ENCODE measurements at places on chromosomes 12 and 14. TPM values are rescaled to one million over a fixed set of nuclear protein-coding genes. Genes with fewer than 3 reads are reported as not detected.

LUM gene
- 115 TPM for total RNA-seq

DHRS1 gene
- total RNA-seq, result 29.0 TPM

LBHD2 gene
- not detected for total RNA-seq

PMCH gene
- total RNA-seq, result 0.30 TPM

CMKLR1 gene
- total RNA-seq, result 5.4 TPM

MDM1 gene
- 7.5 TPM for total RNA-seq

MTRFR gene
- 8.3 TPM for total RNA-seq

SRRM4 gene
- total RNA-seq, result not detected

OAS3 gene
- total RNA-seq, result 5.5 TPM

IQSEC3 gene
- total RNA-seq, result 0.17 TPM

DEPDC4 gene
- 1.1 TPM for total RNA-seq

BEST3 gene
- not detected for total RNA-seq

KCNMB4 gene
- total RNA-seq, result 1.6 TPM

ADAM20 gene
- total RNA-seq, result 2.4 TPM

MMAB gene
- total RNA-seq, result 20.3 TPM

PLEKHH1 gene
- 0.20 TPM for total RNA-seq

DENR gene
- 26.3 TPM for total RNA-seq

NXPH4 gene
- total RNA-seq, result 49.1 TPM

SLC38A2 gene
- 767 TPM for total RNA-seq

AQP6 gene
- total RNA-seq, result 0.20 TPM

SCNN1A gene
- not detected for total RNA-seq

B4GALNT3 gene
- 0.13 TPM for total RNA-seq

FAM181A gene
- total RNA-seq, result not detected

AMDHD1 gene
- 0.07 TPM for total RNA-seq

PRPH gene
- total RNA-seq, result 0.33 TPM

GLIPR1L1 gene
- total RNA-seq, result not detected

CPM gene
- total RNA-seq, result 3.7 TPM

ZFHX2 gene
- total RNA-seq, result 0.83 TPM

FSCB gene
- not detected for total RNA-seq

DBX2 gene
- not detected for total RNA-seq

IFNG-AS1 gene
- total RNA-seq, result 0.07 TPM

PARPBP gene
- total RNA-seq, result 5.1 TPM

RSRC2 gene
- 30.2 TPM for total RNA-seq

PLBD1 gene
- total RNA-seq, result 0.86 TPM

INHBE gene
- total RNA-seq, result 2.0 TPM

BATF gene
- total RNA-seq, result 0.26 TPM

TSPAN19 gene
- total RNA-seq, result not detected

PLEK2 gene
- total RNA-seq, result 3.6 TPM

LLPH gene
- 5.0 TPM for total RNA-seq

APOF gene
- total RNA-seq, result not detected

ATP2B1 gene
- 85.6 TPM for total RNA-seq

FERMT2 gene
- total RNA-seq, result 153 TPM

KRT75 gene
- total RNA-seq, result not detected

KLRC3 gene
- total RNA-seq, result not detected

MORN3 gene
- 0.86 TPM for total RNA-seq

DPY19L2 gene
- 3.8 TPM for total RNA-seq

PCED1B gene
- total RNA-seq, result 0.46 TPM

FKBP3 gene
- total RNA-seq, result 13.2 TPM

BCL2L14 gene
- not detected for total RNA-seq

PRH2 gene
- total RNA-seq, result not detected

All from smooth muscle cell of the pulmonary artery (primary cell).